T-cell (primary cell): ENCODE measurements at places on chromosomes 5 and 9. TPM values are rescaled to one million over a fixed set of nuclear protein-coding genes. Genes with fewer than 3 reads are reported as not detected.

DNA sequence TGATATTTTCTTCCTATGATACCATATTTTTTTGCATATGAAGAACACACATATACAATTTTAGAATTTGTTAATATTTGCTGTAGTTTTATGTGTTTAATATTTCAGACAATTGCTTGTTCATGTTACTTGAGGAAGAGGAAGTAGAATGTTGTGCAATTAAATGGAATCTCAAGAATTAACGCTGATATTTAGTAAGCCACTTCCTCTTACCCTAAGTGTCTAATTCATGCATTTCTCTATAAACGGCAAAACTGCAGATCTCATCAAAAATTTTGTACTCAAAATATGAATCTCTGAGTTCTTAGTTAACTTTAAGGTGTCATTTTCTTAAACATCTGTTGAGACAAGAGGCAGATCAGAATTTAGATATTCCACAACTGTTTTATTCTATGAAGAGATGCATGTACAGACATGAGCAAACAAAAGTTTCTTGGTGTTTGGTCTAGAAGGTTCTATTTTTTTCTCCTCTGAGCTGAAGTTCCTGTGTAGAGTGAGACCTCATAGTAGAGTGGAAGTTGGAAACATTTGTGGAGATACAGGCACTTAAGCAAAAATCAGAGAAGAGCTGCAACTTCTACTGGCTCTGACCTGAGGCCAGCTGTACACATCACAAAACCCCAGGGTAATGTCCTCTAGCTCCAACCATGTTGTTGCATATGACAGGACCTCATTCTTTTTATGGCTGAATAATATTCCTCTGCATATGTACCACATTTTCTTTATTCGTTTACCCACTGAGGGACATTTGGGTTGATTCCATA, 16.6 kb upstream of the TGFBI start:
- H3K4me1 ChIP-seq = no peaks in the 10 kb centered on the region
- DNase-seq = no peak
- H3K27ac ChIP-seq = no peak overlapping the region
- no peaks in the 10 kb centered on the region for H3K27me3 ChIP-seq

- DNase-seq = no peak
- H3K4me1 ChIP-seq = no peaks in the 10 kb centered on the region
- no peaks in the 10 kb centered on the region for H3K36me3 ChIP-seq
Observed at GRCh38 chr9:32596096-32596865, 23.3 kb upstream of the NDUFB6 start.

The PCDHB10 gene
- not detected for total RNA-seq

The MARCHF3 gene
- total RNA-seq = 6.6 TPM

The SLC34A3 gene
- total RNA-seq = not detected

DNA sequence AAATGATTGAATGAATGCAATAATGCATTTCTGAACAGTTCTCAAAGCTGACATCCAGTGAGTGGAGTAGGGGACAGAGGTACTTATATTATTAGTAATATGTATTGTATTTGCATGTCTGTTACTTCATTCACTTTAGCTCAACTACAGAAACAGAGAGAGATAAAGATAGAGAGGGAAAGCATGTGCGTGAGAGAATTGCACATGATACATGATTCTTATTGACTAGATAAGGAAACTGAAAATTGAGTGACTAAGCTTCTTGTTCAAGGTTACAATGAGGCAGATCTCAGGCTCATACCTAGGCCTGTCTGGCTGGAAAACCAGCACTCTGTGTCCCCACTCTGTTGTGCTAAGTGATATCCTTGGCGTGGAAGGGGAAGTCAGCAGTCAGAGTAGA, 337.7 kb upstream of the KLF4 start:
- H3K4me1 ChIP-seq = no peaks in the 10 kb centered on the region
- H3K4me3 ChIP-seq = no peak overlapping the region
- DNase-seq = no peak
- no peaks in the 10 kb centered on the region for H3K36me3 ChIP-seq

GRCh38 chr5:52725065-52725746, 62.5 kb upstream of the ITGA1 start:
- peaks cover 46% of the 10 kb centered on the region for H3K4me1 ChIP-seq
- no peak overlapping the region for H3K4me3 ChIP-seq
- peak overlapping the region; percentile 80 for H3K27ac ChIP-seq
- H3K36me3 ChIP-seq = no peaks in the 10 kb centered on the region
- H3K27me3 ChIP-seq = no peaks in the 10 kb centered on the region
- peak; percentile 68 for DNase-seq

GRCh38 chr9:89243296-89244061, 64.9 kb upstream of the SHC3 start:
- H3K4me3 ChIP-seq = no peak overlapping the region
- no peaks in the 10 kb centered on the region for H3K36me3 ChIP-seq
- no peak overlapping the region for H3K27ac ChIP-seq
- H3K27me3 ChIP-seq = peaks cover 6% of the 10 kb centered on the region
- no peak for DNase-seq

The ORM2 gene
- not detected for total RNA-seq

GRCh38 chr9:115378758-115379157, 260.8 kb upstream of the TNC start:
- DNase-seq = no peak
- no peaks in the 10 kb centered on the region for H3K36me3 ChIP-seq
- H3K4me3 ChIP-seq = no peak overlapping the region
- H3K27me3 ChIP-seq = no peaks in the 10 kb centered on the region

The PNPLA7 gene
- total RNA-seq = 11.7 TPM

- DNase-seq = no peak
- no peak overlapping the region for H3K27ac ChIP-seq
- H3K4me3 ChIP-seq = no peak overlapping the region
- no peaks in the 10 kb centered on the region for H3K36me3 ChIP-seq
- H3K27me3 ChIP-seq = no peaks in the 10 kb centered on the region
- no peaks in the 10 kb centered on the region for H3K4me1 ChIP-seq
Observed at GRCh38 chr5:59267033-59267432, 626.5 kb downstream of the PDE4D start.

The RNF208 gene
- total RNA-seq = 1.6 TPM

DNA sequence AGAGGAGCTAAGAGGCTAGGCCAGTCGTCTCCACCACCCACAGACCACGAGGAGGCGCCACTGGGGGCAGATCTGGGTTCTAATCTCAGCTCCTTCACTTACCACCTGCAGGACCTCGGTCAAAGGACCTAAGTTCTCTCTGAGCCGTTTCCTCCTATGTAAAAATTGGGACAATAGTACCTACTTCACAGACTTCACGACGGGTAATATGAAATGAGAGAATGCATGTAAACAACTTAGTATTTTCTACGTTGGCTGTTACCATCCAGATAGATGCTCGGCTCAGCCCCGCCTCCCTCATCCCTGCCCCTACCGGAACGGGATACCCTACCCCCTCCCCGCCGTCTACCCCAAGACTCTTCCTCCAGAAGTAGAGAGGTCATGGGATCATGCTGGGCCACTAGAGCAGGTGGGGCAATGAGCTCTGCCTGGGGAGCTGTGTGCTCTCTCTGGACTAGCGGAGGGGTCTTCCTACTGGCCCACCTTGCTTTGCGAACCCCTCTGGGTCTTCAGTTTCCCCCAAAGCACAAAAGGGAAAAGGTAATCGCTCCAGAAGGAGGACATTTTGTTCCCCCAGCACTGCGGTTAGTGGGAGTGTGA, 541 bp downstream of the GNPDA1 start:
- H3K27ac ChIP-seq = peak overlapping the region; percentile 57
- peak; percentile 29 for DNase-seq
- peaks cover 64% of the 10 kb centered on the region for H3K4me1 ChIP-seq
- no peaks in the 10 kb centered on the region for H3K27me3 ChIP-seq
- H3K4me3 ChIP-seq = peak overlapping the region; percentile 69

- H3K36me3 ChIP-seq = no peaks in the 10 kb centered on the region
- H3K4me1 ChIP-seq = no peaks in the 10 kb centered on the region
- DNase-seq = no peak
- no peaks in the 10 kb centered on the region for H3K27me3 ChIP-seq
- no peak overlapping the region for H3K4me3 ChIP-seq
Observed at GRCh38 chr9:2502760-2503159, 118.8 kb upstream of the VLDLR start.

GRCh38 chr9:135029871-135030565, 57.5 kb upstream of the OLFM1 start:
- peaks cover 6% of the 10 kb centered on the region for H3K27me3 ChIP-seq
- H3K27ac ChIP-seq = no peak overlapping the region
- H3K4me3 ChIP-seq = no peak overlapping the region
- H3K36me3 ChIP-seq = no peaks in the 10 kb centered on the region
- no peaks in the 10 kb centered on the region for H3K4me1 ChIP-seq

GRCh38 chr5:153969563-153969895, 69.2 kb downstream of the FAM114A2 start:
- H3K36me3 ChIP-seq = no peaks in the 10 kb centered on the region
- no peak overlapping the region for H3K27ac ChIP-seq
- peaks cover 4% of the 10 kb centered on the region for H3K4me1 ChIP-seq
- no peak overlapping the region for H3K4me3 ChIP-seq

DNA sequence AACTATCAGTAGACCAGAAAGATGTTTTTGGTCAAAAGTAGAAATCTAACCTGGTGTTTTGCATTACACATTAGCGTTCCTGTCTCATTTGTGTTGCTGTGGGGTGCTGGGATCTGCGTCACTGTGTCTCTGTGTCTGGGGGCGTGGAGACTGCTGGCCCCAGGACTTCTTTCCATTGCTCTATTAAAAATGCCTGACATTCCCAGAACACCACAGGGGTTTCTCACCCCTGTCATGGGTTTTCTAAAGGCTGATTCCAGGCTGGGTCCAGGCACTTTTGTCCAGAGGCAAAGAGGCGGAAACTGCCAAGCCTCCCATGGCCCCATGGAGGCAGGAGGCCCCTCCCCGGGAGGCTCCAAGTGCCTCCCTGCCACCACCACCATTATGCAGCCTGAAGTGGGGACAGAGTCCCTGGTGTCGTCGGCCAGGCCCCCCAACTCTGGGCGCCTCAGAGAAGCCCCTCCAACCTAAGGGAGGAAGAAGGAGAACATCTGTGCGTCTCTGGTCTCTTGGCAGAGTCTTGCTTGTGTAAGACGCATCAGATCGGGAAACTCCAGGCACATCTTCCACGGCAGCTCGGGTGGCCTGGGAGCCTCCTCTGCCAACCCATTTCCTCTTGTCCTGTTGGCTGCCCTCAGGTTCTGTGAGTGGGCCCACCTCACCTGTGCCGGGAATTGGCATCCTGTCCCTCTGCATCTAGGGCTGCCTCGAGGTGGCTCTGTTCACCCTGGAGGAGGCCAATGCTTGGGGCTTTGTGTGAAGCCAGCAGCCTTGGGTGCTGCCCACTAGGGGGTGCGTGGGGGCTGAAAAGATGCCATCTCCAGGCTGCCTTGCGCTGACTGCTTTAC, 13.8 kb upstream of the PLEKHG4B start:
- no peak overlapping the region for H3K27ac ChIP-seq
- H3K4me3 ChIP-seq = no peak overlapping the region
- H3K36me3 ChIP-seq = no peaks in the 10 kb centered on the region
- no peaks in the 10 kb centered on the region for H3K4me1 ChIP-seq

DNA sequence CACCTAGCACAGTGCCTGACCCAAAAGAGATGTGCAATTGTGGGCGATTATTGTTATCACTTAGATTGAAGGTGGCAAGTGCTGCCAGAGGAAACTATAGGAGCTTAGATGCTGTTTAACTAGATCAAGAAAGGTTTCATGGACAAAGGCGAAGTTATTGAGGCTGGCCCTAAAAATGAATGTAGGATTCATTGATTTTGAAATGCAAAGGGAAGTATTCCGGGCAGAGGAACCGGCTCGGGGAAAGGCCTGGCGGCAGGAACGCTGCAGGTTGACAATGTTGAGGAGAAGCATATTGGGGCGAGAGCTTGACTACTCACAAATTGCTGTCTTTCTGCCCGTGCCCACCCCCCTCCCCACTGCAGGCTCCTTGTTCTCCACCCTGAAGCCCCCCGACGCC, 37.4 kb upstream of the TTC1 start:
- H3K27ac ChIP-seq = no peak overlapping the region
- H3K4me3 ChIP-seq = no peak overlapping the region
- no peaks in the 10 kb centered on the region for H3K36me3 ChIP-seq
- H3K27me3 ChIP-seq = peaks cover 20% of the 10 kb centered on the region
- DNase-seq = no peak

The CDK5RAP2 gene
- 73.9 TPM for total RNA-seq

DNA sequence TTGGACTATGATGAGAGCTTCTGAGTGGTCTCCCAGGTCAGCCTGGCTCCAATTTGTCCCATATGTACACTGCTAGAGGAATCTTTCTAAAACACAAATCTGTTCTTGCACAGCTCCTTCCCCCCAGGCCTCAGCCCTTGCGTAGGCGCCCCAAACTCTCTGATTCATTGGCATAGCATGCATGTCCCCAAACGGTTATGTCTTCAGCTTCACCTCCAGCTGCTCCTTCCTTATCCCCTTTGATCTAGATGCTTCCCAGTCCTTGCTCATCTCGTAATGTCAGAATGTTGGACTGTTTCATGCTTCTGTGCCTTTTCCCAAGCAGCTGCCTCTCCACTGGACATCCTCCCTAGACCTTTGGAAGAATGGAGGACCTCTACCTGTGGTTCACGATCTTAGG, 60.1 kb upstream of the BASP1 start:
- no peaks in the 10 kb centered on the region for H3K36me3 ChIP-seq
- H3K4me1 ChIP-seq = no peaks in the 10 kb centered on the region

- DNase-seq = no peak
- H3K4me3 ChIP-seq = no peak overlapping the region
- no peak overlapping the region for H3K27ac ChIP-seq
- H3K4me1 ChIP-seq = no peaks in the 10 kb centered on the region
Observed at GRCh38 chr9:109600142-109600541, 102.0 kb upstream of the PTPN3 start.

The TAF11L9 gene
- not detected for total RNA-seq

GRCh38 chr5:97127727-97128126, 14.7 kb downstream of the LIX1 start:
- H3K27me3 ChIP-seq = no peaks in the 10 kb centered on the region
- no peak overlapping the region for H3K4me3 ChIP-seq
- no peaks in the 10 kb centered on the region for H3K36me3 ChIP-seq
- DNase-seq = no peak

- H3K27me3 ChIP-seq = no peaks in the 10 kb centered on the region
- no peaks in the 10 kb centered on the region for H3K4me1 ChIP-seq
- no peak for DNase-seq
- H3K4me3 ChIP-seq = no peak overlapping the region
Observed at GRCh38 chr5:63049935-63050334, 471.3 kb downstream of the LRRC70 start.

GRCh38 chr5:522899-523440, 1.3 kb downstream of the SLC9A3 start:
- H3K27me3 ChIP-seq = peaks cover 91% of the 10 kb centered on the region
- H3K27ac ChIP-seq = no peak overlapping the region
- H3K4me1 ChIP-seq = peaks cover 25% of the 10 kb centered on the region
- no peaks in the 10 kb centered on the region for H3K36me3 ChIP-seq

- no peak for DNase-seq
- no peaks in the 10 kb centered on the region for H3K27me3 ChIP-seq
- H3K4me1 ChIP-seq = peaks cover 51% of the 10 kb centered on the region
- H3K36me3 ChIP-seq = no peaks in the 10 kb centered on the region
- H3K27ac ChIP-seq = peak overlapping the region; percentile 33
- H3K4me3 ChIP-seq = no peak overlapping the region
Observed at GRCh38 chr9:127983847-127984289, 3.1 kb upstream of the EEIG1 start.

GRCh38 chr5:80249901-80250300, 5.9 kb downstream of the SERINC5 start:
- H3K27me3 ChIP-seq = no peaks in the 10 kb centered on the region
- no peak overlapping the region for H3K4me3 ChIP-seq
- H3K36me3 ChIP-seq = no peaks in the 10 kb centered on the region
- peaks cover 55% of the 10 kb centered on the region for H3K4me1 ChIP-seq
